Erythroblast (primary cell): ENCODE measurements at places on chromosomes 7 and 10.

DNA sequence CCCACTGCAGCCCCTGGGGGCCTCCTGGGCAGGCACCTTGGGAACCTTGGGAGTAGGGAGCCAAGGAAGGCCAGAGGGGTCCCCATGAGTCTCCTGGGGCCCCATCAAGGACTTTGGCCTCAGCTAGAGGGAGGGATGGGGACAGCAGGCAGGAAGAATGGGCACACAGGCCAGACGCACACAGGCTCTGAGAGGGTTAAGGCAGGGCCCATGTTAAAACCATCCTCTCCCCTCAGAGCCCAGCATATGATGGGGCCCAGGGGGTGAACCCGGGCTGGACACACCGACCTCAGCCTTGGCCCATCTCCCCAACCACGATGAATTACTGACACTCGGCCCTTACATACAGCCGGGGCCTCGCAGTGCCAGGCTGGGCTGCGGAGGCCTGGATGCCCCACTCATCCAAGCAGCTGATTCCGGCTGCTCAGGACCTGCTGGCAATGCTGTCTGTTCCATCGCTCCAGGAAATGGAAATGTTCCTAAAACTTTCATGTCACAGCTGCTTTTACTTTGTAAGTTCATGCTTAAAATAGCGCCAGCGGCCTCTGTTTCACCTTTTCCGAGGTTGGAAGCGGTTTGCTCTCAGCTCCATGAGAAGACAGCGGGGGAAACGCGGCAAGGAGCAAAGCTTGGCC lies 17.3 kb upstream of the INPP5A start:
- DNase-seq: no peak

- DNase-seq: no peak
These were observed 268.6 kb downstream of the SDK1 start for GRCh38 chr7:3569643-3570042.

- no peak for DNase-seq
These were observed 666 bp downstream of the SVIL start for GRCh38 chr10:29634105-29634504.

GRCh38 chr10:43793704-43794103 lies 145.0 kb upstream of the ZNF32 start:
- no peak for DNase-seq

- no peak for DNase-seq
These were observed 3.2 kb upstream of the VSIR start for GRCh38 chr10:71776481-71776925.

GRCh38 chr7:11835260-11835659 lies 3.3 kb upstream of the THSD7A start:
- DNase-seq: peak; percentile 3

DNA sequence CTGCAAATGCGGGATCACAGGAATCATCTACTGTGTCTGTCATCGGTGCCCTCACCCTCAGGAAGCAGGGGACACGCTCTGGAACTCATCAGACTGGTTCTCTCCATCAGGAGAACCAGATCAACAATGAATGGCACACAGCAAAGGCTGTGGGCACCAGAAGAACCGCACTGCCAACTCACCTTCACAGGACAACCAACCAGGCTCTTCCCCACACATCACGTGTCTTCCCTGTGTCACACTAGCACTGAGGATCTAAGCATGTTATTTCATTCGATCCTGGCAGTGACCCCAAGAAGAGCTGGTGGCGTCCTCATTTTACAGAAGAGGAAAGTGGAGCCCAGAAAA lies 106.1 kb downstream of the TNS3 start:
- DNase-seq: no peak

- no peak for DNase-seq
These were observed 61.8 kb upstream of the NRP1 start for GRCh38 chr10:33396279-33396678.

- DNase-seq: no peak
These were observed 57.7 kb downstream of the MYPN start for GRCh38 chr10:68166871-68167585.
